ENCODE measurements at places on chromosomes 11 and 22.

GRCh38 chr11:120929090-120929489 lies 94.8 kb upstream of the TBCEL start:
- no peak for DNase-seq

DNA sequence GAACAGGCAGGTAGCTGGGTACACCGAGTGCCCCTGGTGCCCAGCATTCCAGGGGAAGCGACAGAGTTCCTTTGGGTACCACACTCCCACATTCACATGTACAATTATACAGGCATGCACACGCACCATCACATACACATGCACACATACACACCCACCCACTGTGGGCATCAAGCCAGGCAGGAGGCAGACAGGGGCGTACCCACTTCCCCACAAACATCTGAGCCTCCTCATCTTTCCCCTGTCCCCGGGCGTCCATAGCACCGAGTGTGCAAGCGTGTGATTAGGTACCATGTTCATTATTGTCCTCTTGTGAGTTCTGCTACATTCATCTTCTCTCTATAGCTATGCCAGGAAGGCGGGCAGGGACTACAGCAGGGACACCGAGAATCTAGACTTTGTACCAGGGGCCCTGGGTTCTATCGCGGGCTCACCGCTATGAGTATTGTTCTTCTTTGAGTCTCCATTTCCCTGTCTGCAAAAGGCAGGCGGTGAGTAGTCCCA lies 2.1 kb upstream of the CARD10 start:
- DNase-seq = no peak

DNA sequence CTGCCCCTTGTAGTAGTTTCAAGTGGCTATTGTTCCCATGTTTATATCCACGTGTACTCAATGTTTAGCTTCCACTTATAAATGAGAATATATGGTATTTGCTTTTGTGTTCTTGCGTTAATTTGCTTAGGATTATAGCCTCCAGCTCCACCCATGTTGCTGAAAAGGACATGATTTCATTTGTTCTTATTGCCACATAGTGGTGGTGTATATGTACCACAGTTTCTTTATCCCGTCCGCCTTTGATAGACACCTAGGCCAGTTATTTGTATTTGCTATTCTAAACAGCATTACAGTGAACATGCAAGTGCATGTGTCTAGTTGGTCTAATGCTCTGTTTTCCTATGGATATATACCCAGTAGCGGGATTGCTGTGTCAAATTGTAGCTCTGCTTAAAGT lies 6.8 kb downstream of the OR51B2 start:
- DNase-seq = no peak

DNA sequence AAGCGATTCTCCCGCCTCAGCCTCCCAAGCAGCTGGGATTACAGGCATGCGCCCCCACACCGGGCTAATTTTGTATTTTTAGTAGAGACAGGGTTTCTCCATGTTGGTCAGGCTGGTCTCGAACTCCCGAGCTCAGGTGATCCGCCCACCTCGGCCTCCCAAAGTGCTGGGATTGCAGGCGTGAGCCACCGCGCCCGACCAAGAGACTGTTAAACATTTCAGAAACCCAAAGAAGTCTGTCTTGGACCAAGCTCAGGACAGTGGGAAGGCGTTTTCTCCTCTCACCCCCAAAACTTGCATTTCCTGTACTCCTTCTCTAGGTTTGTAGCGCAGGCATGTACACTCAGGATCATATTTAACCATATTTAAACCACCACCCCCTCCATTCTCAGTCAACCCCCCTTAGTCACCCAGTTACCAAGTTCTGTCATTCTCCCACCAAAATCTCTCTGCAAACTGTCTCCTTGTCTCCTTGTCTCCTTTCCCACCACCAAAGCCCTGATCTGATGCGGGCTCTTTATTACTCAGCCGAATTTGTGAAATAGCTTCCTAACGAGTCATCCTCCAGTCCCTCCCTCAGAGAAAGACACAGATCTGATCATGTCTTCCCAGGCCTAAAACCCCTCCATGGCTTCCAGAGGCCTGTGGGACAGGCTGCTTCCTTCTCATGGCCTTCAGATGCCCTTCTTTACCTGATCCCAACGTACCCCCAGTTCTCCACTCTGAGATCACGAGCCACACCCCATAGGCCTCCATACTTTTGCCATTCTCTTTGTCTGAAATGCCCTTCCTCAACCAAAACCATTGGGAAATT lies 29.0 kb upstream of the CREB3L1 start:
- no peak for DNase-seq

GRCh38 chr11:59174664-59175033 lies 2.7 kb downstream of the DTX4 start:
- DNase-seq = peak; percentile 50

Measured in pons (tissue), 1 donor.